ENCODE measurements at places on chromosomes 5 and 9.
A peak's percentile ranks its signal among the peaks of the same experiment; 100 is the strongest.

DNA sequence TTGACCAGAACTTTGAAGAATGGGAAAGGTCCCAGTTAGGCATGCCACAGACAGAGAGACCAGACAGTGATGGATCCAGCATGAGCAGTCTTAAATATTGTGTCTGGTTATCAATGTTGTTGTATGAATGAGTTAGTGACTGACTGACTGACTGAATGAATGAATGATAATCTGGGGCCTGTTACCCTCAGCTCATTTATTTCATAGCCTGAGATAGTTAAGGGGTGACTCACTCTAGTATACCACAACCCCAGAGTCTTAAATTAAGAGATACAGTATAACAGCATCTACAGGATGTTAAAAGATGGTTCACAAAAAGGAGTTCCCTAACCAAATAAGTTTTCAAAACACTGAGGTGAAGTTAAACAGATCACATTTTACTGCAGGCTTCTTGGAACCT, 133.5 kb downstream of the SGCD start:
- DNase-seq: no peak

DNA sequence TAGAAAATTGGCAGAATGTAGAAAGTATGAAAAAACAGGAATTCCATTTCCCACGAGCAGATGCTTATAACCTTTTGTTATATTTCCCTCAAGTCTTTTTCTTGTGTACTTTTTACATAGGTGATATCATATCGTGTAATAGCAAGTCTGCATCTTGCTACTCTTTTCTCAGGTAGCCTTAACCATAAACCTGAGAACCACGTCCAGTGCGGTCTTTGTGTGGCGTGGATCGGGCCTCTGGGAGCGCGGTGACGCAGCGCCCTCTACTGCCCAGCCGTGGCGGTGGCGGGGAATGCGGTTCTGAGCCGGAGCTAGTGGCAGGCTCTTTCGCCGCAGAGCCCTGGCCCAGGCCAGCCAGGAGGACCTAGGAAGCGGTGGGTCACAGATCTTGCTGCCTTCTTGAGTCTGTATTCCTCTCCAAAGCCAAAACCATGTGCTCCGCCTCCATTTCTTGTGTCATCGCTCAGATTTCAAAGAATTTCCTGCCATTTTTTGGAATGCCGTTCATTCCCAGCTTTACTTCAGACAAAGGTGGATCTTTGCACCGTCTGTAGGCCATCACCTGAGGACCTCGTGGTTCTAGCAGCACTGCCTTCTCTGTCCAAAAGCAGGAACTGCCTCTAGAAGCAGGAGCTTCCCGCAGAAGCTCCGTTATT, 71.9 kb downstream of the MVB12B start:
- peak; percentile 95 for DNase-seq

GRCh38 chr9:84754461-84754860, 84.9 kb downstream of the NTRK2 start:
- DNase-seq: no peak

DNA sequence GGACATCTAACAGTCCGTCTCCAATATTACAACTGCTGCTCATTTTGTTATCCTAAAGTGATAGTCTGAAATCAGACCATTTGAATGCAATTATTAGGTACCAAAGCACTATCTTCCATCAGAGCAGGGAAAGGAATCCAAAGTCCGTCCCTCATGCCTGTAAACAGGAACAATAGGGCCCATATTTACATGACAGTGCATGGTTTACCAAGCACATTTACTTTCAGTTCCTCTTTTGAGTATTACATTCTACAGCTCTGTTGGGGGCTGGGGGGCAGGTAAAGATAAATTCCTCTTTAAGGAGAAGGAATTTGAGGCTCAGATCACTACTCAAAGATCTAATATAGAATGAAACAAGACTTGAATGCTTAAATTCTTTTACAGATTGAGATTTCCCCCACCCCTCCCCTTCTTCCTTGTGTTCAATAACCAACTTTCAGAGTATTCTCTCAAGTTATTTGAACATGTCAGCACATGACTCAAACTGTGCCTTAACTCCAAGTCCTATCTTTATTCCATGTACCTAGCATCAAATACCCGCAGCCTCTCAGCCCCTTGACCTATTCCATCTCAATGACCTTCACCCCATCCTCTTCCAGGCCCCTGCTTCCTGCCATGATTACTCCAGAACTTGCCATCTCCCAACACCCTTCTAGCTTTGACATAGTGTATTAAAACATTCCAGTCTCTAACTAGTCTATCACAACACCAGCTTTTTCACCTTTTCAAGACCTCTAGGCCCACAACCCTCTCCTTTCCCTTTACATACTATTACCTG, 71.0 kb downstream of the BRINP1 start:
- DNase-seq: peak; percentile 42

DNA sequence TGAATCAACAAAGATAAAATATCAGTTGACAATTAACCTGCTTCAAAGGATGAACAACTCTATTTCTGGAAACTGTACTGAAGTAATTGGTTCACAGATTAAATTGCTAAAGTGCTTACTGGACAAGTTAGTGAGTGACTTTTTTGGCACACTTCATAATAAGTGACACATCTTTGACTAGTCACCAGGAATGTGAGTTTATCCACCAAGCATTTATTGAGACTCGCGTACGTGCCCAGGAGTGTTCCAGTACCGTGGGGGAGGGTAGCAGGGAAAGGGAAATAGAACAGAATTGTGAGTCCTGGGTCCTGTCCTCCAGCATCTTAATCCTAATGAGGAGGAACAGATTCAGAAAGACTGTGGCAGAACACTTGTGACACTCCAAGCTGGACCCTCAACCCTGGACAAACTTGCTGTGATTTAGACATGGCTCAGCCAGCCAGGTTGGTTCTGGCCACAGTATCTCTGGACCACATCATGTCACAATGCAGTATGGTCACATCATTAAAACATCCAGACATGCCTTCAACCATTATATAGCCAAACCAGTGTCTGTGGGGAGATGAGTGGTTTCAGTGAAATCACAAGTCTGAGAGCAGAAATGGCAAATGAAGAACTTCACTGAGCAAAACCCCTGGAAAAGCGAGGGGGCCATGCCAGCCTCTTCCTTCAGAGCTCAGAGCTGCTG, 623.1 kb downstream of the BNC2 start:
- no peak for DNase-seq

DNA sequence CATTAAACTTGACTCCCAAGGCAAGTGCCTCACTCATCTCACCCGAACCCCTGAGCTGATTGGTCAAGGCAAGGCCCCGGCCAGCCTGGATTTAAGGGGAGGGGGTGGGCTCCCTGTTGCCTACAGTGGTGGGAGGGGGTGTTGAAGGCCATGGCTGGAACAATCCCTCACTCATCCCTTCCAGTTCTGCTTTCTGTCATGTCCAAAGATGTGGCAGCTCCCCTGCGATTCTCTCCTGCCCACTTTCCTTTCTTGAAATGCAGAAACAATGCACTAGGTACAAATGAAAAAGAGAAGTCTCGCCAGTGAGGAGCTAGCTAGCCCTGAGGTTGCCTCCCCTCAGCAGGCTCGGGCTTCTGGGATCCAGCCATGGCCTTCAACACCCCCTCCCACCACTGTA, 240.9 kb downstream of the SYK start:
- no peak for DNase-seq

DNA sequence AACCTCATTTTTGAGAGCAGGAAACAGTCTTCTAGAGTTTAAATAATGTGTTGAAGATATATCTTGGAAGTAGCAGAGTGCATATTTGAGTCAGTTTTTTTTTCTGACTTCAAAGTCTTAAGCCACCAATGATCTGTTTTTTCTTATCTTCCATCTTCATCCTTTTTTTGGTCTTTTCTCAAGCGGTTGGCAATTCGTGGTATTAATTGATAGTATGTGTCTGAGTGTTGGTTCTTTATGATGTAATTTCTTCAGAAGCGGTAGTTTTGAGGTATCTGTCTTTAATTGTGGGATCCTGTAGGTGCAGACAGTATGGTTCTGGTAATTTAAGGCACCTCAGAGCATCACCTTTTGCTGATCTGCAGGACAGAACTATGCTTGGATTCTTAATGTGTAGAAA, 3.9 kb downstream of the CSNK1G3 start:
- no peak for DNase-seq

DNA sequence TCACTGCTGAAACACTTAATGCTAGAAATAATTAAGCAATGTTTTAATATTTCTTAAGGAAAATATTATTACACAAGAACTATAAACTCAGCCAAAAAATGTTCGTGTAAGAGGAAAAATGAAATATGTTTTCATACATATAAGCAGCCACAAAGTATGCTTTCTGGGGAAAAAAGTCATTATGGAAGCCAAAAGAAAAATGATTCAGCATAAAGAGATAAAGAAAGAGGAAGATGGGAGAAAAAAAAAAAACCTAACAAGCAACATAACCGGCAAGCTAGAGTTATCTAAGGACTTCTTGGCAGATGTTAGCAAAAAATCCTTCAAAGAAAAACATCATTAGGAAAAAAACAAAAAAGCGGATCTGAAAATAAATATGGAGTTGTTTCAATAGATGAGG, 179.1 kb downstream of the MUSK start:
- DNase-seq: no peak

GRCh38 chr9:123390337-123391135, 34.5 kb downstream of the CRB2 start:
- peak; percentile 57 for DNase-seq

- DNase-seq: no peak
These were observed 320.2 kb downstream of the MAT2B start for GRCh38 chr5:163825661-163826060.

GRCh38 chr5:125722550-125722949, 700.7 kb upstream of the GRAMD2B start:
- no peak for DNase-seq

GRCh38 chr5:56812110-56812509, 3.2 kb upstream of the MAP3K1 start:
- DNase-seq: no peak

DNA sequence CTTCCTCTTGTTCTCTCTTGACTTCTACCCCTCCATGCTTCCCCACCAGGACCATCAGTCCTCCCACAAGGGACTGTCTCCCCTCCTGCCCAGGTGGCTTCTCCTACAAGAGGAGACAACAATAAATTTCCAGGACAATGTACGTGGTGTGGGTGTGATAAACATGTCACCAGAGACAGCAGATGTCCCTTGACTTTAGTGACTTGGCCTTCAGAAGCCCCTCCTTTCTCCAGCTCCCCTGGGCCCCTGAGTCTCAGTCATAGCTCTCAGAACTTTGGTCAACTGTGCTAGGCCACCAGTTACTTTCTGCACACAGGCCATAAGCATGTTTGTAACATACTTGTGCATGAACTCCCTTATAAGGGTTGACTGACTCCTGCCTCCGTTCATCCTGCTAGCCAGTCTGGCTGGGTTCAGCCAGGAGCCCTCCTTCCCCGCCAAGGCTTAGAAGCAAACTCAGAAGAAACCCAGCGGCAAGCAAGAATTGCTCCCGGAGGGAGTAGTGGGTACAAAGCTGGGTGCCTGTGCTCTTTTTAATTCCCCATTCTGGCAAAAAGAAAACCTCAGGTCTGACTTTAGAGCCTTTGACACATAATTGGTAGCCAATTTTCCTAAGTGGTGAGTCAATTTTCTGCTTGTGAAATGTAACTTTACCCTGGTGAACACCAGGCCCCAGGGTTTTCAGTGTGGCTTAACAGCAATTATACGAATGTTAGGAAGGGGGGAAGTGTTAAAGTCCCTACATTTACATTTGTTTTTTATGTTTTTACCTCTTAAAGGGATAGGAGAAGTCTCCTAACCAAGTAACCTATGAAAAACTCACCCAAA, 49.2 kb downstream of the EBF1 start:
- DNase-seq: peak; percentile 9

GRCh38 chr5:108024986-108025385, 354.2 kb upstream of the EFNA5 start:
- DNase-seq: no peak

DNA sequence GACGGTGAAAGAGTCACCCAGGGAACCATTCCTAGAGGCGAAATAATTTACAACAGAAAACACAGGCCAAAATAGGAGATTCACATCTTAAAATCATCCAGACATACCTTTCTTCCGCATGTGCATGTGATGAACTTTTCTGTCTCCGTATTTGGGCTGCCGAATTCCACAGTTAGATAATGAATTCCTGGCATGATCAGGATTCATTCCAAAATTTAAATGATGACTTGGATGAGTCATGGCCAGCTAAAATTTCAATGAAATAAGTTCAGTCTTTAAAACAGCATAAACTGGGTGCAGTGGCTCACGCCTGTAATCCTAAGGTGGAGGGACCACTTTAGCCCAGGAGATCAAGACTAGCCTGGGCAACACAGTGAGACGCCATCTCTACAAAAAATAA, 82.7 kb downstream of the DROSHA start:
- no peak for DNase-seq

- no peak for DNase-seq
These were observed 29.8 kb downstream of the TTC23L start for GRCh38 chr5:34868791-34869190.

DNA sequence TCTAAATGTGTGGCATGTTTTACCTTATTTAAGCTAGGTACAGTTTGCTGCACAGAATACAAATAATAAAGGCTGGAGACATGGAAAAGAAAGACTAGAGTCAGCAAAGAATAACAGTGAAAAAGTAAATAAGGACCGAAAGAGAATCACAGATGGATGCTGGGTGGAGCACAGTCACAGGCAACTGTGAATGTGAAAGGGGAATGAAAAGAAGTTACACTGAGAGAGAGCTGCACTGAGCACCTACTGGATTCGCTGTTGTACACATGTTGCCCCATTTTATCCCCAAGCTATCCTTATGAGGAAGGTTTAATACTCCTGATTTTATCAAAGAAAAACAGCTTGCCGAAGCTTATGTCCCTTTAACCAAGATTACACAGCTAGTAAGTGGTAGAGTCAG, 165.4 kb upstream of the RGMB start:
- DNase-seq: no peak

GRCh38 chr9:94577036-94577435, 16.6 kb downstream of the FBP2 start:
- no peak for DNase-seq

DNA sequence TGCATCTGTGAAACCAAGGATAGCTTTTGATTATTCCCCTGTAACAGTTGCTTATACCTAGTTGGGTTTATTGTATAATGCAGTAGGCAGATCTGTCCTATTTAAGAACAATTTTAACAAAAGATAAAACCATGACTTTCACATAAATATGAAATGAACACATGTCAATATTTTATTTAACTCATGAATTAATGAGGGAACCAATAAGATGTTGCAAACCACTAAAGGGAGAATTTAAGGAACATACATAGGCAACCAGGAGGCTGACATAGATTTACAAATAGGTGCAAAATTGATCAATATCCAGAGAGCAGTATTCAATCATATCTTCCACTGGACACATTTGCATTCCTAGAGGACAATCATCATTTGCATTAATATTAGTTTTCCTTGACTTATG, 280.0 kb upstream of the BRINP1 start:
- DNase-seq: no peak

GRCh38 chr5:89437450-89438435, 554.8 kb upstream of the MEF2C start:
- no peak for DNase-seq

DNA sequence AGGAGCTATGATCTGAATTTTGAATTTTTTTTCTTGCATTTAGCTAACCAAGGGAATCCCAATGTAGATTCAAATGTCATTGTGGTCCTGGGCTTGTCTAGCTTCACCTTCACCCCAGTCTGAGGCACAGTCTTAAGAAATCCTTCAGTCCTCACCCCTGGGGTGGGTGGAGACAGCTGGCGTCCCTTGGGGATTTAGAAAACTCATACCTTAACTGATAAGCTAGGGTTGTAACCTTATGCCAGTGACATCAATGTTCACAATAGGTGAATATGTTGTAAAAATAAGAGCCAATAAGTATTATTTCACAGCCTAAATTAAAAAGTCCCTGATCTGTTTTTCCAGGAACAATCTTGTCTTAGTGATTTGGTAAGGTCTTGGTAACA, 4.6 kb downstream of the ISOC1 start:
- no peak for DNase-seq

- DNase-seq: peak; percentile 69
These were observed 62.9 kb downstream of the OTULIN start for GRCh38 chr5:14727428-14727865.
